Stimulated activated CD4-positive, alpha-beta T cell treated with anti-CD3 and anti-CD28 coated beads, Interleukin-2, amount 100 ng/mL, for 48 hours (primary cell): ENCODE measurements at places on chromosomes 7 and 10.

DNA sequence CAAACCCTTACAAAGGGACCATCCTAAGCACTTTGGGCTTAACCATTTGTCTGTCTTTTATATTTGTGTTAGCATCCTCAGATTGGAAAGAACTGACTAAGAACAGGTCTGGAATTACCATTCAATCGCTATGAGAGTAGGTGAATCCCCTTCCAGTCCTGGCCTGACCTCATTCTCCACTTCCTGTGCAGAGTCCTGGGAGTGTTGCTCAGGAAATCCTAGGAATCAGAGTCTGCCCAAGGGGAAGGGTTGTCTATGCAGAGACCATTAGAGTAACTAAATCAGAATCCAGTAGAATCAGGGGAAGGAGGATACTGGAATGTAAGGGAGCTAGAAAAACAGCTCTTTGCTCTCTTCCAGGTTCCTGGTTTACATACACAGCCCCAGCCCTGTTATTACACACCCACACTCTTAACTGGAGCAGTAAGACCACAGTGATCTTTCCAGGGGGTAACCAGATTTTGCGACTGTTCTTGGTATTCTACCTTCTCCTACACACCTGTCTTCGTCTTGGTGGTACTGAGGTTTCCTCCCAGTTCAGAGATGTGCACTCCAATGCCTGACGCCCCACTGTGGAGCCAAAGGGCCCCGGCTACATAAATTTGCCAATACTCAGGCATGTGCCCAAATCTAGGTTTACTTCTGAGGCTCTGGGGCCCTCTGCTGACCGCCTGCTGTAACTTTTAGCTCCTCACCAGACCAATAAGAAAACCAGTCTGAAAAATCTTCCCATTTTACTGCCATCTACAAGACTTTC, 103.7 kb downstream of the RNF216 start:
- peak; percentile 23 for DNase-seq

DNA sequence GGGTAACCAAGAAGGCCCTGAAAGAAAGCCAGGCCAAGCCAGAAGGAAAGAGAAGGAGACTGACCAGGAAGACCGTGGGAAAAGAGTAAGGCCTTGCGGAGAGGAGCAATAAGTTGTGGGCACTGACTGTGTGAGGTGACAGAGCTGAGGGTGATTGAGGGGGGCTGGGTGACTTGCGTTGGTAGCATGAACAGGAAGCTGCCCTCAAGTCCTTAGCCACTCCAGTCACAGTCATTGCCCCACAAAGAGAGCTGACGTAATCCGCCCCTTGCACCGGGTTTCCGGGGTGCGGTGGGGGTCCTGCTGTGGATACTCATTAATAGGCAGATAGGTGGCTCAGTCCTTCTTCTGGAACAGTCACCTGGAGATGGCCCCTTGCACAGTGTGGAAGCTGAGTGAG, 16.1 kb upstream of the DMBT1 start:
- no peak for DNase-seq

- DNase-seq = no peak
Observed at GRCh38 chr7:124790645-124791044, 25.1 kb upstream of the GPR37 start.

- no peak for DNase-seq
Observed at GRCh38 chr7:122383934-122384333, 79.4 kb upstream of the FEZF1 start.

- no peak for DNase-seq
Observed at GRCh38 chr10:22429146-22429545, 83.8 kb downstream of the SPAG6 start.

DNA sequence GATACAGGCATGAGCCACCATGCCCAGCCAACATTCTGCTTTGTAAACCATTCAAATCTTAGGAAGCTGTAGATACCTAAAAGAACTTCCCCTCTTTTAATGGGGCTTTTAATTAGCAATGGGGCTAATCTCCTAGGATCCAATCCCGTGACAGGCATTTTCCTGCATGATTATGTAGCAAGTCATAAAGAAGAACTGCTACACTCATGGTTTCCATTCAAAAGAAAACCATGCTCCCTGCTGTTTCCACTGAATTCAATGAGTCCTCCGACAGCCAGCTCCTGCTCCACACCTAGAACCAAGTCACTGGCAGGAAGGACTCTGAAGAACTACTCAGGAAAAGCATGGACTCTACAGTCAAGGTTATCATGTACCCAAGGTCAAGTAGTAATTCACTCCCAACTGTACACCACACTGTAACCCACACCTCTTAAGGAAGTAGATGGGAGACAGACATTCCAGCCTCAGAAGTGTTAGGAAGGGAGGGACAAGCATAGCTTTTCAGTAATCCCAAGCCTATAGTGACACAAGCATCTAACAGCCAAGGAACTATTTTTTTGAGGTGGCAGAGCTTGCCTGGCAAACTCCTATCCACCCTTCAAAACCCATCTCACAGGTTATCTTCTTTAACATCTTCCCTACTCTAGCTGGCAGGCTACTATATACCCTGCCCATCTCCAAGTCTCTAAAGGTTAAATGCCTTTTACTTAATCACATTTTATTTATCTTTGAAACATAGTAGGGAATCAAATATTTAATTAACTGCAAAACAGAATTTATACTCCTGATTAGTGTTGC, 47.5 kb downstream of the CTBP2 start:
- no peak for DNase-seq

GRCh38 chr7:151286148-151286547, 37.7 kb upstream of the SMARCD3 start:
- DNase-seq = no peak

DNA sequence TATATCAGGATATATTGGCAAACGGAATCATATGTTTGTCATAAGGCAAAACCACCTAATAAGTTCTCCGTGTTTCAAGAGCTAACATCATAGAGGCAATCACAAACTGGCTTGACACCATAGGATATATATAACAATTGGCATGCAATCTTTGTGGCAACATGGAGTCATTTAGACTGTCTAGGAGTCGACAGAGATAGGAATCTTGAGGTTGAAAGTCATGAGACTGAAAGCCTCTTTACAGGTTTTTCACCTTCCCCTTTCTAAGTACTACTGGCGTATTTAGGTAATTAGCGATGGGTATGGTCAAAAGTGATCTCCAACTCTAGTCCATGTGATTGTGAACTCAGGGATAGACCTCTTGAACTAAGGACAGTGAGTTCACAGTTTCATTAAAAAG, 63.7 kb downstream of the THSD7A start:
- no peak for DNase-seq

GRCh38 chr10:70851597-70852475, 36.1 kb downstream of the SGPL1 start:
- no peak for DNase-seq

GRCh38 chr7:150842716-150843115, 9.6 kb upstream of the AOC1 start:
- DNase-seq = no peak

GRCh38 chr10:86765548-86765947, 9.1 kb downstream of the BMPR1A start:
- DNase-seq = no peak

DNA sequence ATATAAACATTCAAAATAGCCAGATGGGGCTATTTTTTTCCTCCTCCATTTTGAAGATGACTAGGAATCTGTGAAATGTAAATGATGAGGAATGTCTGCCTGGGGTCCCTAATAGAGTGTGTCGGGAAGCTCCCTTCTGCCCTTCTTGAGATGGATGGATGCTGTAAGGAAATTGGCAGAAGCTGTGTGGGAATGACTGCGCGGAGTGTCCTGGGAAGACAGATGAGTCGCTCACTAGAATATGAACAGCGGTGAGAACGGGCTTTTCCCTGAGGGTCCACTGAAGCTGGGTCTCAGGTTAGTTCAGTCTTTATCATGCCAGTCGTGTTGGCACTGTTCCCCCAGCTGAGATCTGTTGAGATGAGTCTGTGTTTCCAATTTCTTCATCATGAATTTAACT, 75.1 kb upstream of the PLPP4 start:
- no peak for DNase-seq

DNA sequence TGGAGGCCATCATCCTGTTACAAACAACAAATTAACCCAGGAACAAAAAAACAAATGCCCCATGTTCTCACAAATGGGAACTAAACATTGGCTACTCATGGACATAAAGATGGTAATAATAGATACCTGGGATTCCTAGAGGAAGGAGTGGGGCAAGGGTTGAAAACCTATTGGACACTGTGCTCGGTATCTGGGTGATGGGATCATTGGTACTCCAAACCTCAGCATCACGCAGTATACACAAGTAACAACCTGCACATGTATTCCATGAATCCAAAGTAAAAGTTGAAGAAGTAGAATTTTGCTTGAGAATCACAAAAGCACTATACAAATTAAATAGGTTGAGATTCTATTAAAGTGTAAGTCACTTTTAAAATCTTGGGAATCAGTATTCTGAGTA, 16.7 kb downstream of the GHITM start:
- no peak for DNase-seq
